ENCODE measurements at places on chromosomes 11 and 22.

DNA sequence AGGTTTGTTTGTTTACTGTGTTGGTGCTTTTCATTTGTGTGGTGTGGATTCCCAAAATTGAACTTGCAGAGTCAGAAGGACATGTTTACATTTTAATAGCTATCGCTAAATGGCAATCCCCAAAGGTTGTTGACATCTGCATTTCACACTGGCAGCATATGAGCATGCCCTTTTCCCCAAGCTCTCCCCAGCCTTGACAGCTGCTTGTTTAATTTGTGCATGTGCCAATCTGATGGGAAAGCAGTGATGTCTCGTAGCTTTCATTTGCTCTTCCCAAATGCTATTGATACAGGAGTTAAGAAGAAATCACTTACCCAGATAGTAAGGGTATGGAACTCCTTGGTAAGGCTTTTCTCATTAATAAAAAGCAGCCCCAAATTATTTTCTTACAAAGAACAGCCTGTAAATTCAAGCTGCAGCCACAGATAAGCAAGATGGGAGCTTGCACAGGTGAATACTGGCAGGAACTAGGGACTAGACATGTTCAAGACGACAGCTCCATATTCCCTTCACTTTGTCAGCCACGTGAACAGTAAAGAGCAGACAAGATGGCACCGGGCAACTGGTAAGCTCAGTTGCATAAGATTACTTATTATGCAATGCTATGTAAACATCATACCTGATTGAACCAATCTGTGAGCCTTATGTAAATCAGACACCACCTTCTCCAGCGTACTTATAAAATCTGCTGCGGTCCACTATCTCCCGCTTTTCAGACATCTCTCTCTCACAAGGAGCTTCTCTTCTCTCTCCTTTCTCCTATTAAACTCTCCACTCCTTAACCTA lies 87.4 kb downstream of the IGLL5 start:
- DNase-seq, result no peak

DNA sequence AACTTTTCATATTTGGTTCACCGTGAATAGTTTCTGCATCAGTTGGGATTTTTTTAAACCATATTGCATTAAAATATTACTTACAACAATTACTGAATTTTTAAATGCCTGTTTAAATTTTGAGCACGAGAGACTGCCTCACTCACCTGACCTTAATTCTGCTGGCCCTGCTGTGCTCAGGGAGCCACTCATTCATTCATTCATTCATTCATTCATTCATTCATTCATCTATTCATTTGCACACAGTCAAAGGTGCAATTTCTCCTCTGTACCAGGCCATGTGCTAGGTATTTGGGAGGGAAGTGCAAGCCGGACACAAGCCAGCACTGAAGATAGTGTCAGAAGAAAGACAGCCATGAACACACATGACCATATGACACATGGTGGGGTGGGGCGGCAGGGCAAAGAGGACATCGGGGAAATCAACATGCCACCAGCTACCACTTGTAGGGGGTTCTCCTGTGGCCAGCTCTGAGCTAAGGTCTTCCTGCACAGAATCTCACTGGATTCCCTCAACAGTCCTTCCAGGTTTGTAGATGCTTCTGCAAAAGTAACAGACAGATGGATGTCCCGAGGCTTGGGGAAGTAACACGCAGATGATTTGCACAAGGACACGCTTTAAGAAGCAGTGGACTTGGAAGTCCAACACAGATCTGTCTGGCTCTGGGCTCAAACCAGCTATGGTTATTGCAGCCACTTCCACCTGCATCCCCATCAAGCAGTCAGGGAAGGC lies 568 bp upstream of the CSF2RB start:
- no peak for DNase-seq

DNA sequence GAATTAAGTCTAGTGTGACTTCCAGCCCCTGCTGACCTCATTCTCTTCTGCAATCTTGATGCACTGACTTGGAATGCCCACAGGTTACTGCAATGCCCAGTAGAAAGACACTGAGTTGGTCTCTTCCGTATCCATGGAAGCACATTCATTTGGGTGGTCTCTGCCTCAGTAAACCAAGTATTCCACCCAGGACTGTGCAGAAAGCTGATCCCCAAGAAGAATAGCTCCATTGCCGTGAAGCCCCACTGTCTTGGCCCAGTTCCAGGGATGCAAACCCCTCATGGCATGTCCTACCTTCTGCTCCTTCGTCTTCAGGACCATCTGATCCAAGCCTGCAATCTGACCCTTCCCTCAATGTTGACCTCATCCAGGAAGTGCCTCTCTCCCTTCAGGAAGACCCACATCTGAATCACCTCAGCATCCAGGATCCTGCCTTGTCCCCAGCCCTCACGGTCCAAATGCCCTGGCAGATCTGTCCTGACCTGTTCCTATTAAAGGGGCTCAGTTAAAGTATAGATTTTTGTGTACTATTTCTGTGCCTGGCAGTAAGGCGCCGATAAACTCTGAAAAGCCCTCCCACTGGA lies 425.8 kb downstream of the SOX6 start:
- DNase-seq, result no peak

DNA sequence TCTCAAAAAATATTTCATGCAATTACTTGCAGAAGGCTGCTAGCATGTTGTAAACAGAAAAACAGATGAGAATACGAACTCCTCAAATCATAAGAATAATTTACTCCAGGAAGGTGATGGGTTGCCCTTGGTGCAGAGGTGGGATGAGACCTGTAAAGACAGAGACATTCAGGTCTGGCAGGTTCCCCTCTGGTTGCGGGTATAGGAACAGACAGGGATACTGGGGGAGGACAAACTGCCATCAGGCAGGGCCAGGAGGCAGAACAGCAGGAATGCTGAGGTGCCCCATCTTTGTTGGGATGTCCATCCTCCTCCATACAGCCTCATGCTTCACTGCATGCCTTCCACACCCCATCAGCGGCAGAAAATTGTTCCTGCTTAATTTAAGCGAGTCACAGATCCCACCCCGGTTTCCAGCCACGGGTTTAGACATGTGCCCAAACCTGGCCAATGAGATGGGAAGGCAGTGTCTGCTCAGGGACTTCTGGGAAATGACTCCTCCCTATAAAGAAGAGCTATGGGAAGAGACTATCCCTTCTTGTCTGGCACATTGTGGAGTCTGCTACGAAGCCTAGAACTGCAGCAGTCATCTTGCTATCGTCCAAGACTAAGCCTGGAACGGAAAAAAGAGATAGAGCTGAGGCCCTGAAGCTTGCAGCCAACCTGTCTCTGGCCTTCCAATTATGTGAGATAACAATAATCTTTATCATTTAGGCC lies 23.1 kb upstream of the IRAG1 start:
- no peak for DNase-seq

Data from CD8-positive, alpha-beta memory T cell (primary cell).